T1000 (cell line): ENCODE measurements at places on chromosomes 3 and 15.

DNA sequence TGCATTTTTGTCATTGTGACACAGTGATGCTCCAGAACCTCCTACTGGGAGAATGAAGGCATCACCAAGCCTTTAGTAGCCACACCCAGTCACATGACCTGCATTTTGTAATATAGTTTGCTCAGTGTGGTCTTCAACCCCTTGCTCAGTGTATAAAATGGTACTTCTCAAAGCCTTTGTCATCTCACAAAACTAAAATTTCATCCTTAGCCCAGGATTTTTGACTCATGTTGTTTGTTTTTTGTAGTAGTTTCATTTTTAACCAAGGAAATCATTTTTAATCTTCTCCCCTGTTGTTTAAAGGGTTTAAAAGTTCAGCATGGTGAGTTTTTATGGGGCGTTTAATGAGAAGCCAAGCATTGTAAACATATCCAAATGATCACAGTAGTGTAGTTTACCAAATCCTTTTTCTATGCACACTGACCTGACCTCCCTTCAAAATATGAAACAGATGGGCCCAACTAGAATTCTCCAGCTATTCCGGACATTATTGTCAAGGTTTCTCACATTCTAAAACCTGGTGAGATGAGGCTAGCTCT lies 123.5 kb upstream of the IL12A start:
- DNase-seq = no peak

- no peak for DNase-seq
Measured at GRCh38 chr3:114093016-114093380, 36.5 kb downstream of the QTRT2 start.

DNA sequence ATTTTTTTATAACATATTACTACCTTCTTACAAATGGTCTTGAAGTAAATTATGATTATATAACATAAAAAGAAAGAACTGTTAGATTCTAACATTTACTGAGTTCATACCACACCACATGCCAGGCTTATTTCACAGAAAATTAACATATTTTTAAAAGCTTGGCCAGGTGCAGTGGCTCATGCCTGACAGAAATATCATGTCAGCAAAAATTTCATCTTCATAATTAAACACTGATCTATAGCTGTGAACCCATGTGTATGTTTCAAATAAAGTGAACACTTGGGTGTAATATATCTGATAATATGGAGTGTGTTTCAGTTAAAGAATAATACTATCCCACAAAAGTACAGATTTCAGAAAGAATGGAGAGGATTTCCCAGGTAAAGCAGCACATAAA lies 296.5 kb downstream of the SI start:
- DNase-seq = no peak

GRCh38 chr3:106034313-106034712 lies 165.5 kb upstream of the CBLB start:
- no peak for DNase-seq

DNA sequence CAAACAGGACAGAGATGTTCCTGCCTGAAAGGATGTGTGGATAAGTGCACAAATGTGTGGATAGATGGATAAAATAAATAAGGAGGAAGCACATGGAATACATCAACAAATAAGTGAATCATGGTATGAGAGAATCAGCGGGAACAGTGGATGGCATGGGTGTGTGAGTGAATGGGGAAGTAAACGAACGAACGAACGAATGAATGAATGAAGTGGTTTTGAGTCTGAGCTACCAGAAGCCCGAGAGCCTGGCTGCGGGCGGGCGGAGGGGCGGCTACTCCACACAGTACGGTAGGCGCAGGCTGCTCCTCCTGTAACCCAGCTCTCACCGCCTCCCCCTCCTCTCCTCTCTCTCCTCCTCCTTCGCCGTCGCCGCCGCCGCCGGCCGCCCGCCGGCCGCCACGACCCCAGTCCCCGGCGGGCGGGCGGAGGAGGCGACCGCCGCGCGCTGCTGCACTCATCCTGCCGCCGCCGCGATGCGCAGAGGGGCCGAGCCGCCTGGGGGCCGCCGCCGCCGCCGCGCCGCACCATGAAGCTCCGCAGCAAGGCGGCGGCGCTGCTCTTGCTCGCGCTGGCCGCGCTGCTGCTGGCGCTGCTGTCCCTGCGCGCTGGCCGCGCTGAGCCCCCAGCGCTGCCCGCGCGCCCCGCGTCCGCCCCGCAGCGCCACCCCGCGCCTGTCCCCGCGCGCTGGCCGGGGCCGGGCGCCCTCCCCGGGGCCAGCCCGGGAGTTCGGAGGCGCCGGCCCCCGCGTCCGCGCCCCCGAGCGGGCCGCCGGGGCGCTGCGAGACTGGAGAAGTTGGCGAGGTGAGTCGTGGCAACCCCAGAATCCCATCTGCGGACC lies at the start of gene GXYLT2:
Gene GXYLT2 (plus strand): TSS at position 342 of the 841 bp plus-strand sequence. CDS start 188 bp downstream, at position 530.
- DNase-seq = peak; percentile 37

DNA sequence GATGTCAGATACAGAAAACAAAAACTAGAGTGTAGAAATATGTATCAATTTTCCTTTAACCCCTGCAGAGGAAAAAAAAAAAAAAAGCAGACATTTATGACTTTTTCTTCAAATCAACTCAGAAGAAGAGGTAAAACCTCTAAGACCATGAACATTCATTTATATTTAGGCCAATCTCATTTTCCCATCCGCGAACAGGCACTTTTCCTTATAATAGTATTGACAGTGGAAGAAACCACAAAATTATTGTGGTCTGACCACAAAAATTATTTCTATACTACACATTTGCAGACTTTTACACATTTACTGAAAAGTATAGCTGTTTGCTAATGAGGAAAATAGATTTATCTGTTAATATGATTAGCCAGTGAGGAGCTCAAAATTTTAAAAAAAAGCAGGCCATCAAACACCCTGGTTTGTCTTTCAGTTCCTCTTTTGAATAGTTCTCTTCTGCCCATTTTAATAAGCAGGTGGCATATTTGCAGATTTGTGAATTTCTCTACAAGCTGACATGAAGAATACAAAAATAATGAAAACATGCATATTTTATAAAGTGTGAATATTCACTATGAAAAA lies 5.7 kb downstream of the OSBPL11 start:
- DNase-seq = no peak

DNA sequence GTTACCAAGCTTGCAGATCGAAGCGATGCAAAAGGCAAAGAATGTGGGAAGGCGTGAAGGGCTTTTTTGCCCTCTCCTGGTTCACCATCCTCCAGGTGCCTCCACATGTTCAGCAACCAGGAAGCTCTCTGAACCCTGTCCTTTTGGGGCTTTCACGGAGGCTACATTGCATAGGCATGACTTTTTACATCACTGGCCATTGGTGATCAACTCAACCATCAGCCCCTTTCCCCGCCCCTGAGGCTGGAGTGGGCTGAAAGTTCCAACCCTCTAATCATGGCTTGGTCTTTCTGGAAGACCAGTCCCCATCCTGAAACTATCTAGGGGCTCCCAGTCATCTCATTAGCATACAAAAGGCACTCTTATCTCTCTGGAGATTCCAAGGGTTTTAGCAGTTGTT lies 52.6 kb downstream of the UACA start:
- no peak for DNase-seq
